Renal cortex interstitium (tissue), 15 donors: ENCODE measurements at places on chromosomes 4 and X. TPM values are rescaled to one million over a fixed set of nuclear protein-coding genes. Genes with fewer than 3 reads are reported as not detected.

- DNase-seq, result no peak
Measured at GRCh38 chr4:37365888-37366287, 121.3 kb downstream of the NWD2 start.

DNA sequence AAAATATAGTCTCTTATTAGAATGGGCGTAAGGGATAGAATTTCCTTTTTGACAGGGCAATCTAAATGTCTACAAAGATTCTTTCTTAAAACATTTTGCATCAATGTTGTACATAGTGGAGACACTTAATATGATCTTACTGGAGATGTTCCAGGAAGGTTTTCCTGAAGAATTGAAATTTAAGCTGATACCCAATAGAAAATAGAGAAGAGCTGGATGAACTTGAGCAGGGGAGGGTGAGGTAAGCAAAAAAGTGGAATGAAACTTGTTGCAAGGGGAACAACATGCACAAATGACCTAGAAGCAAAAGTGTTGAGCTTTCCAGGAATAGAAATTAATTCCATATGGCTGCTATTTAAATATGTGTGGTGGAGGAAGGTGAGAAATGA lies 19.7 kb downstream of the SLAIN2 start:
- no peak for DNase-seq

NRK gene
- 13.8 TPM for polyA plus RNA-seq

MAGEB1 gene
- polyA plus RNA-seq, result not detected

TAF9B gene
- 55.3 TPM for polyA plus RNA-seq

BANK1 gene
- 2.9 TPM for polyA plus RNA-seq
